ENCODE measurements at places on chromosomes 6 and 20. TPM values are rescaled to one million over a fixed set of nuclear protein-coding genes. Genes with fewer than 3 reads are reported as not detected.
A peak's percentile ranks its signal among the peaks of the same experiment; 100 is the strongest.

DNA sequence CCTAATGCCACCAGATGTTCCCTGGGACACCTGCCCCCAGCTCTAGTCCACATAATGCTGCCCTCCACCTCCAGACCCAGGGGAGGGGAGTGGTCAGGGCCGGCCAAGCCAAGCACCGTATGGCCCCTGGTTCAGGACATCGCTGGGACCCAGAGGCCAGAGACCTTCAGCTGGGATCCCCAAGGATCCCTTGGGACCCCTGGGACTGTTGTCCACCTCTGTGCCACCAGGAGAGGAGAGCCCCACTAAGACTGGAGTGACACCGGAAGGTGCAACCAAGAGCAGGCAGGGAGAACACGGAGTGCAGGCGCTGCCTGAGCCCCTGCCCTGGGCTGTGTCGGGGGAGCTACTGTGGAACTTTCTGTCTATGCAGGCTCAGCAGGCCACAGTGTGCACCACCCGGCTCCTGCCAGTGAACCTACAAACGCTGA is 43.6 kb downstream of the CTCFL start:
- no peak for DNase-seq

- no peak for DNase-seq
These were observed 137.2 kb downstream of the DLL1 start for GRCh38 chr6:170153436-170154319.

- DNase-seq: no peak
These were observed 324.4 kb upstream of the NT5E start for GRCh38 chr6:85125526-85125925.

The BPIFB2 gene
- polyA plus RNA-seq: not detected

The SLC22A2 gene
- not detected for polyA plus RNA-seq

DNA sequence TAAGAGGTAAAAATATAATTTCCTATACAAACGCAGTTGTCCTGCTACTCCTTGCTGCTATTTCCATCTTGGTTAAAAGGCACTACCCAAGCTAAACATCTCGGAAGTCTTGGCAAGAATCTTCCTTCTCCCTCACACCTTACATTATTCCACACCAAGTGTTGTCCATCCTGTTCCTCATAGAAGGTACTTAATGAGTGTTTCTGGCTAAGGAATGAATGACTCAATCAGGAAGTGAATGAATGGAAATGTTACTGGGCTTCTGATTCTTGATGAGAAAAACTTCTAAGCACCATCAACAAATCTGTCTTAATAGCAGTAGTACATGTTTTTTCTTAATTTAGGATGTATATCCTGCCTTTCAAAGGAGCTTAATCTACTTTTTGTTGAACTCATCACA is 40.6 kb upstream of the RSPO3 start:
- DNase-seq: no peak

- no peak for DNase-seq
These were observed 97.6 kb downstream of the TCP11 start for GRCh38 chr6:35043381-35044130.

GRCh38 chr6:144049386-144049785 is 41.3 kb upstream of the PLAGL1 start:
- no peak for DNase-seq

- DNase-seq: no peak
These were observed 5.0 kb upstream of the LPIN3 start for GRCh38 chr20:41335591-41335990.

The NINL gene
- 23.4 TPM for polyA plus RNA-seq

DNA sequence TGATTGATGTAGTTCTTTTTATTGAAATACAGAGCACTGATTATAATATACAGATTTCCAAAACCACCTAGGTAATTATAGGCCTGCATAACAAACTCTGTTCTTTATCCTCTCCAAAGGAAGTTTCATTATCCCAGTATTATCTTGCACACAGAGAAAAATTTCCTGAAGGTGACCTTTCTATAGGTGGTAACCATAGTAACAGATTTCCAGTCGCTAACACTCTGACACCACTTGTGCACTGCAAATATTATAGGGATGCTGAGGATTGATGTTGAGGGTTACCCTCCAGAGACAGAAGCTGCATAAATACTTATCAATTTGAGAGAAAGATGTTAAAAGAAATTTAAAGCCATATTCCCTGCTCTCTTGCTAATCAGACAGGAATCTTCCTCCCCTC is 274.5 kb upstream of the NRSN1 start:
- no peak for DNase-seq

- DNase-seq: no peak
These were observed 383.9 kb downstream of the PLCB1 start for GRCh38 chr20:8515810-8516435.

- DNase-seq: peak; percentile 44
These were observed 2.6 kb upstream of the GPSM3 start for GRCh38 chr6:32194825-32195651.

DNA sequence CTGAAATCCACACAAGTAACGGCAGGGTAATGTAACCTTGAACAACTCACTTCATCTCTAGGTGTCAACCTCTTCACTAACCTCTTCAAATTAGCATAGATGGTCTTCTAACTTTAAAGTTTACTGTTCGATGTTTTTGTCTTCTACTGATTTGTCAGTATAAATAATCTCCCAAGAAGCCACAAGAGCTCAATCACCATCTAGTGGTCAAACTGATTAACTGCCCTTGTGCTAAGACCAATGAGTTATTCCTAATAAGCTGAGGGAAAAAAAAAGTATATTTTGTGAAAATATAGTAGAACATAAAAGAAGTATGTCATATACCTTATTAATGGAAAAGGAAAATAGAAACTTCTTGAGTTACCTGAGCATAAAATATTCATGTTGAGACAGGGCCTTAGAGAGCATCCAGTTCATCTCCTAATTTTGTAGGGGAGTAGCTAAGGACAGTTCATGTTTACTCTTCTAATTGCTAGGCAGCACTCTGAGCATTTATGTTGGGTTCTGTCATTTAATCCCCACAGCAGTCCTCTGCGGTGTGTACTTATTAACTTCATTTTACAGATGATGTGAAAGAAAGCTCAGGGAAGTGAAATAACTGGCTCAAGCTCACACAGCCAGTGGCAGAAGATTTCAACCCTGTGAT is 317.1 kb downstream of the ESR1 start:
- DNase-seq: peak; percentile 56

- no peak for DNase-seq
These were observed 994.4 kb downstream of the EYS start for GRCh38 chr6:64712606-64713005.

- no peak for DNase-seq
These were observed 11.0 kb upstream of the CFAP206 start for GRCh38 chr6:87396595-87397392.

- DNase-seq: no peak
These were observed 22.0 kb upstream of the VSTM2L start for GRCh38 chr20:37880726-37881591.

- no peak for DNase-seq
These were observed 37.0 kb downstream of the DYNLT1 start for GRCh38 chr6:158607411-158608170.

- DNase-seq: no peak
These were observed 9.2 kb downstream of the LY86 start for GRCh38 chr6:6597682-6598081.

GRCh38 chr20:49984426-49985153 is 1.8 kb downstream of the SNAI1 start:
- DNase-seq: no peak

DNA sequence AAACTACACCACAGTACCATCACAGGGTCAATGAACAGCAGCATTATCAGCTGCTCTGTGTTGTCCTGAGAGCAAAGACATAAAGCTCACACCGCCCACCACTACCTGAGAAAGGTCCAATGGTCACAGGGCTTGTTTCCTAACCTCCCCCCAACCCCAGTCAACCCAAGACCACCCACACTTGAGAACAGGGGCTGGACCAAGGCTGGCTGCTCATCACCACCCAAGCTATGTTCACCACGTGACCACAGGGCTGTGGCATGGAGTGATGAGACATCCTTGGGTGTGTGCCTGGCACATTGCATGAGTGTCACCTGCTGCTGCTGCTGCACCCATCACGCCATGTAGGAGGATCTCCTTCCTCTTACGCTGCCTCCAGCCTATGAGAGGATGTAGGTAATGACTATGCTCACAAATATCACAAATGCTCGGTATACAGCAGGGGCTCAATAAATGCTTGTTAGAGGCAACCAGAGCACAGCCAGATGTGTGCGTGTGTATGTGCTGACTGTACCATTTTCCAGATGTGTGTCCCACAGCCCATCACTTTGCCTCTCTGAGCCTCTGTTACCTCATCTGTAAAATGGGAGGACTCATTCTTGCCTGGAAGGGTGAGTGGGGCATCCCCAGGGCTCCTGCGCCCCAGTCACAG is 23.3 kb upstream of the SIRPA start:
- DNase-seq: no peak

The OVOL2 gene
- polyA plus RNA-seq: 0.07 TPM

DNA sequence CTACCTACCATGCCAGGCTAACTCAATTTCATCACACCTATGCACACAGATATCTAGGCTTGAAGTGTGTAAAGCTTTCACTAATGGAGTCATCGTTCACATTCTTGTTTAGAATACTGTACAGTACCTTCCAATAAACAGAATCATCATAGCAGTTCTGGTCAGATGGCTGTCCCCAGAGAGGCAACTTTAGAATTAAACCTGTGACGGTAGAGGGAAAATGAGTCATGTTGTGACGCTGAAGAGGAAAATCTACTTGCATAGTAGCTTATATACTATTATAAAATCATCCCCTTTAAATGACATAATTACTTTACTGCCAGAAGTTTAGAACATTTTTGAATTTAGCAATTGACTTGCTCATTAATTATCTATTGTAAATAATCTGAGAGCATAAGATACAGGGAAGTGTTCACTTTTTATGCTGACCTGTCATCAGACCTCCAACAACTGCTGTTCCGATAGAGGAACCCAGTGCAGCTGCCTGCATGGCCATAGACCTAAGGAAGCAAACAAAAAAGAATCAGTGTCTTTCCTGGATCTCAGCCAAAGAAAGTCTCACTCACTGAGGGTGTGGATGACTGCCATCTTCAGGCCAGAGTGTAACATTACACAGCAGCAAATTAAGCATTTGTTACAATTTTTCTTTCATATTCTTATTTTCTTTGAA is 29.8 kb downstream of the RHAG start:
- peak; percentile 86 for DNase-seq

DNA sequence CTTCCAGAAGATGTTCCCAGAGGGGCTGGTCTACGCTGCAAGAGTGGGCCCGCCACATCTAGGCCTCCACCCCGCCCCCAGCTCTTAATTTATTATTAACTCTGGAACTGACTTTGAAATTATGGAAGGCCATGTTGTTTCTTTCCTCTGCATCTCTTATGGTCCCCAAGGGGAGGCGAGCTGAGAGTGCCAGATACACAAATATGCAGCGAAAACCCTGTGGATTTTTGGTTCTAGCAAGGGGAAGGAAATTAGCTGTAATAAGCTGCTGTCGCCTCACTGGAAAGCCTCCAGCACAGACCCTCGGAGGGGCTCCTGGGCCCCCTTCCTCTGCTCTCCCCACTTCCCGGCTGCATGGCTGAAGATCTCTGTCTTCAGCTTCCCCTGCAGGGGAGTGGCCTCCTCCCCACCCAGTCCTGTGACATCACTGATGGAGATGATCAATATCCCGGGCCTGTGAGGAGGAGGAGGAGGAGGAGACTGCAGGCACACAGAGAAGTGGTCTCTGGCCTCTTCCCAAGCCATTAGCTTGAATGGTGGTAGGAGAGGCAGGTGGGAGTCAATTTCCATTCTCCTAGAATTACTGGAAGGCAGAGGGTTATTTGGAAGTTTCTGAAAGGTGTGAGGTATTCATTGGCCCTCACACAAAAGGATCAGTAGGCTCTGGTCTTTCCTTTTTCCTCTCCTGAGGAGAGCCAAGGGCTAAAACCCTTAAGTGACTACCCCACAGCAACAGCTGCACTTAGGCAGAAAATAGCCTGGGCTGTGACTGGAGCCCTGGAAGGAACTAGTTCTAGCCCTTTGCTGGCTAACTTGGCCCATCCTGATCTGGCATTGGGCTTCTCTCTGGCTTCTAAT is 39.7 kb upstream of the CCDC167 start:
- DNase-seq: no peak

The DEFB129 gene
- not detected for polyA plus RNA-seq

DNA sequence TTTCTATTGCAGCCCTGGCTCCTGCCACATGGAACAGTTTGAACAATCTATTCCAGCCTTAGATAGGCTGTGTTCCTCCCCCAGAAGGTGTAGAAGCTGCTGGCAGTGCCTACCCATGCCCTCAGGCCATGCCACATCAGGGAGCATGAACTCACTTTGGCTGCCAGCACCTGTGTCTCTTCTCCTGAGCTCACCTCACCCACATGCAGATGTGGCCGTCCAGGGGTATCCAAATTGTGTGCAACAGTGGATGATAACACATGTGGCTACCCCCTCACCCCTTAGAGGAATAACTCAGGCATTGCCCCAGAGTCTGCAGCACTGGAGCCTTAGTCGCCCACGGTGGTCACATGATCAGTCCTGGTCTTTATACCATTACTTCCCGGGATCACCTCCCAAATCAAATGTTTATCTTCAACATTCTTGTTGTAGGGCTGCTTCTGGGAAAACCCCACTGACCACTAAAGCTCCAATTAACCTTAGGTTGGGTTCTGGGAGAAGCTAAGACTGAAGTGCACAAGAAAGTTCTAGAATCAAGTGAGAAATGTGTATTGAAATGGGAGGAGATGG is 110.4 kb downstream of the BANF2 start:
- no peak for DNase-seq

The ECT2L gene
- not detected for polyA plus RNA-seq

DNA sequence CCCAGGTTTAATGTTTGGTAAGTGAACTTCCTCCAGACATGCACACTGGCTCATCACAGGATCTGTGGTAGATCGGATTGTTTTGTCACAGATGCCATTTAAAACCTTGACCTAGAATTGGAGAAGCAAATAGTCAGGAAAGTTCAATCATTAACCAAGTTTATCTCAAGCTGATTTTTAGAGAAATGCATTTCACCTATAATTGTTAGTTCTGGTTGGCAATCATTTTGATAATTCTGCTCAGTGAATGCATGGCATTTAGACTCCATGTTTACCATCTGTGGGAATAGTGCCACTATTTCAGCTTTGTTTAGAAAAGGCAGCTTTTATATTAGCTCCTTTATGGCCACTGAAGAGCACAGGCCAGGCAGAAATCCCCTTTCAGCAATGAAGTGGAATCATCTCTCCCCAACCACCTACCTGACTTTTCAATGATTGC is 73.9 kb upstream of the IPCEF1 start:
- DNase-seq: no peak

The PRRT1 gene
- 0.63 TPM for polyA plus RNA-seq

DNA sequence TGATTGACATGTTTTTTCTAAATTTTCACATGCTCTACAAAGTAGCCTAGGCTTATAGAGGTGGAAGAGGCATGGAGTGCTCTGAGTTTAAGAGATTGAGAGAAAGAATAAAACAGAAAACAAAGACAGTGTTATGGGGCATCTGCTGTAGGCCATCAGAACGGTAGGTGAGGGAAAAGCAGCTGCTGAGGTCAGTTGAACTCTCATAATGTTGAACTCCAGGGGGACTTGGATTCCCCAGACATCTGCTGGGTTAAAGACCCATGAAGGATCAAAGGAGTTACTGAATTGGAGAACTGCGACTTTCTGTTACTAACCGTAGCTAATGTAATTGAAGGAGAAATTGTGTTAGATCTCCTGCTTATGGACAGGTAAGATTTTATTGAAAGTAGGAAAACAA is 333.9 kb downstream of the TFAP2B start:
- no peak for DNase-seq

GRCh38 chr6:10951675-10952282 is 64.9 kb downstream of the SYCP2L start:
- DNase-seq: peak; percentile 23
